CD4-positive, alpha-beta T cell (primary cell): ENCODE measurements at places on chromosomes 12 and 14.

- no peak for DNase-seq
Measured at GRCh38 chr12:11731455-11731854, 82.0 kb downstream of the ETV6 start.

DNA sequence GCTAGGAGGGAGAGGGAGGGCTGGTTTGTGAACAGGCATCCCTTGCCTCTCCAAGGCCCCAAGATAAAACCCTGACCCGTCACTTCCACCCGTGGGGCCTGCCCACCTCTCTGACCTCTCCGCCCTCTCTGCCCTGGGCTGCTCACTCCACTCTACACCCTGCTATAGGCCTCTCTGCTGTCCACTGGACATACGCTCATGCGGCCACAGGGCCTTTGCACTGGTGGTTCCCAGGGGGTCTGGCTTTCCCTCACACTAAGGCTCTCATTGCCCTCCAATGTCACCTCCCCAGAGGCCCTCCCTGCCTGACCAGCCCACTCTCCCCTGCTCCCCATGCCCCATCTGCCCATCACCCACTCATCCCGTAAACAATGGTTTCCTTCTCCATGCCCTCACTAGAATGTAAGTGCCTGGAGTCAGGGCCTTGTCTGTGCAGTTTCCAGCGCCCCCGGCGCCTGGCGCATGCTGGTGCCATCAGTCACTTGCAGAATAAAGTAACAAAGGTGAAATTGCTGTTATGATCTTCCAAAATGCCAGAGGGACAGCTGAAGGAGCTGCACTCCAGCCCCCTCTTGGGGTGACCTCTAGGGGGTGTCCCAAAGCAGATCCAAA is 73.6 kb downstream of the RFLNA start:
- no peak for DNase-seq

- no peak for DNase-seq
Measured at GRCh38 chr12:124006085-124006845, 33.2 kb downstream of the ZNF664 start.

GRCh38 chr12:2640709-2641108 is 154.1 kb upstream of the FKBP4 start:
- DNase-seq, result no peak

DNA sequence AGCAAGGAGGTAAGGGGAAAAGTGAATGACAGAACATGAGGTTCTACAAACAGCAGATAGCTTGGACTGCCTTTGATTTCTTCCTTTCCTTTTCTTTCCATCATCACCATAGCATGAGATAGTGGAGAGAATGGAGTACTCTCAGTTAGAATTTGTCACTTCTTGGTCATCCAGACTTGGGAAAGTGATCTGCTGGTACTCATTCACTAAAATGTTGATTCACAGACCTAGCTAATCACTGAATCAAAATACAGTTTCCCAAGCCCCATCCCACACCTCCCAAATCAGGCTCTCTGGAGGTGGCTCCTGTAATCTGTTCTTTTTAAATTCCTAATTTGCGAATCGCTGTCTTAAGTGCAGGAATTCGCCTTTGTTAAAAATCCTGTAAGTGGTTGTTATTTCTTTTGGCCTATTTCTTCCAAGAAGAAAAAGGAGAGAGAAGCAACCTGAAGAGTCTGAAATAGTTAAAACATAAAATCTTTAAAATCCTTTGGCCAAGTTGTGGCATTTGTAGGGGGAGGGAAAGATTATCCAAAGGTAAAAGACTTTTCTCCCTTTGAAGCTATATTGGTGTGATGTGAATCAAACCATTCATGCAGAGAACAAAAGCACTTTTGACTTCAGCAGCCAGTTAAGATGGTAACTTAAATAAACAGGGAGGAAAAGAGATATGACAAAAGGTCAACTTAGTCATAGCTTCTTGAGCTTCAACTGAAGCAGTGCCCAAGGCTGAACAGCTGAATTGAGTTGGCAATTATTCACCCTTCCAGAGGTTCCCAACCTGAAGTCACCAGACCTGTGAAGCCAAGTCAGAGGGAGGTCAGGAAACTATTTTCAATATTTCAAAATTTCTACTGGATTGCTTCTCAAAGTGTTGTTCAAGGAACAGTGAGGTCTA is 255.1 kb upstream of the KRR1 start:
- no peak for DNase-seq
